Hematopoietic multipotent progenitor cell treated with erythropoietin and hydrocortisone succinate and interleukin-3 and kit ligand, for 17 days (in vitro differentiated cells): ENCODE measurements at places on chromosomes 7 and 10.

DNA sequence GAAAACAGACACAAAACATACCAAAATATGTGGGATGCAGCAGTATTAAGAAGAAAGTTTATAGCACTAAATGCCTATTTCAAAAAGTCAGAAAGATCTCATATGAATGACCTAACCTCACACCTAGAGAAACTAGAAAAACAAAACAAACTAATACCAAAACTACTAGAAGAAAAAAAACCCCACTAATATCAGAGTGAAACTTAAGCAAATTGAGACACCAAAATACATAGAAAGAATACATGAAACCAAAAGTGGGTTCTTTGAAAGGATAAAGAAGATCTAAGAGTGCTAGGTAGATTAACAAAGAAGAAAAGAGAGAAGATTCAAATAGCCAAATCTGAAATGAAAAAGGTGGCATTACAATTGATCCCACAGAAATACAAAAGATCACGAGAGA lies 494.1 kb downstream of the SH2D4B start:
- DNase-seq = no peak

DNA sequence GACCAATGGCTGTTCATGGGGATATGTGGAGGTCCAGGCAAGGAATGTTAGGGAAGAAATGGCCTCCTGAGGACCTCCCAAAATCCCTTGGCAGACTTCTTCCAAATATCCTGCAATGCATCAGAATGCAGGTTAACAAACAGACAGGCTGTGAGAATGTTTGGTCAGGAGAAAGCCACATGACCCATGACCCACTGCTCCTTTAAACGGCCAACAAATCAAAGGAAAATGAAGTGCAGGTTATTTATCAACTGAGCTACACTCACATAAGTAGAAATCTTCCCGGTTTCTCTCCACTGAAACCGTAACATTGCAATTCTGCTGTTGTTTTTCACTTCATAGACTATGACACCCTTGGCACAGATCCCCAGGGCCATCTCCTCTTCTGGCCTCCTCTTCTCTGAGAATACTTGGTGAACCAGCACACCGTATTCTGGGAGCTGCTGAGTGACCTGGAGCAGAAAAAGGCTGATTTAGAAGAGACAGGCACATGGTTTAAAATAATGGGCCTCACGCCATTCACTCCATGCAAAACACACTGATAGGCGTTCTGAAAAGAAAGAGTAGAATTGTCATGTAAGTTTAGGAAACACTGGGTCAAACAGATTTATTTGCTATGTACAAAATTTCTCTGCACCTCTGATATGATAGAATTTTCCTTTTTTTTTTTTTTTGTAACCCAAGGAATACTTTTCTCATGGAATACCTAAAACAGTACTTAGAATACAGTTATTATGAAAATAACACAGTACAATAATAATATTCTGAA lies 67.8 kb downstream of the FRMPD2 start:
- no peak for DNase-seq

DNA sequence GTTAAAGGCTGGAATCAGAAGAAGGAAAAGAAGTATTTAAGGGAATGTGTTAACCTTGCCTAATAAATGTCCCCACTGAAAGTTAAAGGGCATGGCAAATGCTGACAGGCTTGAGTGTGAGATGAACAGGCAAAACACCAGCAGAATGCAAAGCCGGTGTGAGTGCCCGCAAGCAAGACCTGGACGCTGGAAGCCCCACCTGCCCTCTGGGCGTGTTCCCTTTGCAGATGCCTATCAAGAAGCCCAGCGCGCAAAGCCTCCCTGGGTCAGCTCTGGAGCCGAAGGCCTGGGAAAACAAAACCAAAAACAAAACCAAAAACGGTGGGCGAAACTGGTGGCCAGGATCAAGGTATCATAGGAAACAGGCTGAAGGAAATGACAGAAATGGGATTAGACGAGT lies 200.3 kb downstream of the SFMBT2 start:
- no peak for DNase-seq

GRCh38 chr10:109975244-109976190 lies 32.3 kb upstream of the ADD3 start:
- DNase-seq = no peak

- DNase-seq = no peak
These were observed 436.2 kb upstream of the IGFBP3 start for GRCh38 chr7:46357290-46357689.

- DNase-seq = peak; percentile 17
These were observed 23.2 kb downstream of the POR start for GRCh38 chr7:75937958-75938786.

DNA sequence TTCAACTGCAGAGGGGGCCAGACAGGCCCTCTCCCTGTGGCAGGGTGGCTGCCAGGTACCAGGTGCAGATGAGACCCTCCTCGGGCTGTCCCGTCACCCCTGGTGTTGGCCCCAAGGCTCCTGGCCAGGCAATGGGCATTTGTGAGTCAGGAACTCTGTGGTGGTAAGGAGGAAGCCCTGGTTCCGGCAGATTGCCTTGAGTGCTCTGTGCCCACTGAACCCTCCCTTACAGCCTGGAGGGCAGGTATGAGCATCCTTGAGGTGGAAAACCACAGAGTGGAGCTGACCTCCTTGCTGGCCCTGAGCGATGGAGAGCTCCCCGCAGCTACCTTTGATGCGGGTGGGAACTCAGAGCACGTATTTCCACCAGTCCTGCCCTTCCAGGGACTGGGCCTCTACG lies 2.0 kb downstream of the PAOX start:
- no peak for DNase-seq

GRCh38 chr10:131200856-131201470 lies 110.6 kb downstream of the TCERG1L start:
- no peak for DNase-seq

GRCh38 chr10:533186-533585 lies 156.3 kb downstream of the DIP2C start:
- no peak for DNase-seq

- peak; percentile 60 for DNase-seq
These were observed 5.7 kb downstream of the ARPC1B start for GRCh38 chr7:99380032-99380822.

DNA sequence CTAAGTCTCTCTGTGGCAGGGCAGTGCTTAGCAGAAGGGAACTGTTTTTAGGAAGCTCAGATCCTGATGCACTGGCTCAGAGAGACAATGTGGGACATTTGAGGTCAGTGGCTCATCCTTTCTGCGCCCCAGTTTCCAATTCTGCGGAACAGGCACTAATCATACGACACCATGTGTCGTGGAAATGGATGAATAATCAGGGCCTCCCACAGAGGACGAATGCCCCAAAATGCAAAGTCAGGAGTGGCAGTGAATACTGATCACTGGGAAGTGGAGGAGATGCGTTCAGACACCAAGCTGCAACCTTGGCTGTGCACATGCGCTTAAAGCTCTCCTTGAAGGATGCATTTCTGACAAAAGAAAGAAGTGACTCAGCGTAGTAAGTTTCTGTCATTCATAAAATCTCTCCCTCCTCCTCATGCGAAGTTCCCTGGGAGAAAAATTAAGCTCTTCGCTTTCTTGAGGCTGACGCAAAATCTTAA lies 21.9 kb upstream of the ECHDC3 start:
- DNase-seq = no peak

GRCh38 chr10:13894412-13895093 lies 307.8 kb downstream of the PRPF18 start:
- no peak for DNase-seq

DNA sequence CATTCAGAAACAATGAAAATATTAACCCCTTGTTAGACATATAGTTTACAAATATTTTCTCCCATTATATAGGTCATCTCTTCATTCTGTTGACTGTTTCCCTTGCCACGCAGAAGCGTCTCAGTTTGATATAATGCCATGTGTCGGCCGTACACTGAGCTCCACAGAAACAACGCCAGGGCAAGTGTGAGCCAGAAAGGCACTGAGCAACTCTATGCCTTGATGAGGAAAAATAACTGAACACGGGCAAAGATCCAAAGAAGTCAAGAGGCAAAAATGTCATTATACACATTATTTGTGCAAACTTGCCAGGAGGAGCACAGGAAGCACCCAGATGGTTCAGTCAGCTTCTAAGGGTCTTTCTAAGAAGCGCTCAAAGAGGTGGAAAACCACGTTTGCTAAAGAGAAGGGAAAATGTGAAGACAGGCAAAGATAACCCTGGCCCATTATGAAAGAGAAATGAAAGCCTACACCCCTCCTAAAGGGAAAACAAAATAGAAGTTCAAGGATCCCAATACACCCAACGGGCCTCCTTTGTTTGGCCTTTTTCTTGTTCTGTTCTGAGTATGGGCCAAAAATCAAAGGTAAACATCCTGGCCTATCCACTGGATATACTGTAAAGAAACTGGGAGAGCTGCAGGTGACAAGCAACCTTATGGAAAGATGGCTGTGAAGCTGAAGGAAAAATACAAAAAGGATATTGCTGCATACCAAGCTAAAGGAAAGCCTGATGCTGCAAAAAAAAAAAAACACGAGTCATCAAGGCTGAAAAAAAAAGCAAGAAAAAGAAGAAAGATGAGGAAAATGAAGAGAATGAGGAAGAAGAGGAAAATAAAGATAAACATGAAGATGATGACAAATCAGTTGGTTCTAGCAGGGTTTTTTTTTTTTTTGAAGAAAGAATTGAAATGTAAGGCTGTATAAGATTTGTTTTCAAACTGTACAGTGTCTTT lies 15.5 kb downstream of the ARHGAP12 start:
- no peak for DNase-seq

- no peak for DNase-seq
These were observed 22.5 kb upstream of the ECHDC3 start for GRCh38 chr10:11719496-11720259.

DNA sequence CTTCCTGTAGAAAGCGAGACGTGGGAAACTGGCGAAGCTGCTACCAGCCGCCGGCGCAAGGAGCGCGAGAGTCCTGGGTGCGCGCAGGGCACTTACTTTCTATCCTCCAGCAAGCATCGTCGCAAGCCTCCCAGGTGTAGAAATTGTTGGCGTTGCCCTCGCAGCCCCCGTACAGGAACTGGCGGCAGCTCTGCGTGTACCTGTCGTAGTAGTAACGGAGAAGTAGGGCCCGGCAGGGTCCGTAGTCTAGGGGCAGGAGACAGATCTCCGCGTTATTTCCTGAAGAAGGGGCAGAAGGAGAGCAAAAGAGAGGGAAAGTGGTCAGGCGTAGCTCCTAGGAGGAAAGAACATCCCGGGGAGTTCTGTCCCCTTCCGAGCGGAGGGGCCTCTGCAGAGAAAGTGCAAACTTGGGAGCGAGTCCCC lies 501 bp downstream of the TFPI2 start:
- no peak for DNase-seq

- DNase-seq = no peak
These were observed 84.0 kb downstream of the LYZL1 start for GRCh38 chr10:29372920-29373319.

- DNase-seq = no peak
These were observed 67.5 kb downstream of the ATXN7L1 start for GRCh38 chr7:105808703-105809590.

GRCh38 chr7:74106846-74107245 lies 23.2 kb downstream of the LIMK1 start:
- DNase-seq = no peak

DNA sequence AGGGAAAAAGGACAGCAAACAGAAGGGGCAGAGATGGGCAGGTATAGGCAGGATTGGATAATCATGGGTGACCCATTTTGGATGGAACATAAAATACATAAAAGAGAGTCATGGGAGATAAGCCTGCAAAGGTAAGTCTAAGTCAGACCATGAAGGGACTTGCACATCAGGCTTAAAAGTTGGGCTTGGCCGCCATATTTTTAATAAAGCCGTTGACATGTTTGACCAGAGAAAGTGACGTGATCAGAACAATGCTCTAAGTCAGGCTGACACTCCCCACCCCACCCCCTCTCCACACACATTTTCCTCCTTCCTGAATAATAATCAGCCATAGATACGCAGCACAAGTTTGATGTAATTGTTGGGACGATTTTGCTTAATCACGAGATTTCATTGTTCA lies 54.0 kb downstream of the MRPL32 start:
- DNase-seq = no peak

DNA sequence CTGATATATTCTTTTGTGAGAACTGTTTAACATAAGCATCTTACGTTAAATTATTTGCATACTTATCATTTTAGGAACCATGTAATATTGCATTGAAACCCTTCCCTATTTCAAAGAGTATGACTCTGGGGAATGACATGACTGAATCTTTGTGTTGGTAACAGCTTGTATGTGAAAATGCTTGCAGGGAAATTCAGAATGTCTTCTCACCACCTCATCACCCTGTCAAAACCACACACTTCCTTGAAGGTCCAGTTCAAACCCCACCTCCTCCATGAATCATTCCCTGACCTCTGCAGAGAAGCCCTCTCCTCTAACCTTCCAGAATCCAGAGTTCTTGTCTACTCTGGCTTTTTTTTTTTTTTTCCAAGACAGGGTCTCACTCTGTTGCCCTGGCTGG lies 26.3 kb upstream of the NKX2-3 start:
- no peak for DNase-seq

GRCh38 chr7:85733169-85733915 lies 546.5 kb upstream of the SEMA3D start:
- DNase-seq = no peak

- no peak for DNase-seq
These were observed 64.4 kb downstream of the ENTPD1 start for GRCh38 chr10:95820363-95820762.

GRCh38 chr7:52539414-52539813 lies 496.0 kb upstream of the POM121L12 start:
- DNase-seq = no peak

- DNase-seq = no peak
These were observed 350.1 kb downstream of the PRPF18 start for GRCh38 chr10:13936826-13937225.

GRCh38 chr7:70419526-70420380 lies 712.2 kb upstream of the GALNT17 start:
- DNase-seq = no peak

DNA sequence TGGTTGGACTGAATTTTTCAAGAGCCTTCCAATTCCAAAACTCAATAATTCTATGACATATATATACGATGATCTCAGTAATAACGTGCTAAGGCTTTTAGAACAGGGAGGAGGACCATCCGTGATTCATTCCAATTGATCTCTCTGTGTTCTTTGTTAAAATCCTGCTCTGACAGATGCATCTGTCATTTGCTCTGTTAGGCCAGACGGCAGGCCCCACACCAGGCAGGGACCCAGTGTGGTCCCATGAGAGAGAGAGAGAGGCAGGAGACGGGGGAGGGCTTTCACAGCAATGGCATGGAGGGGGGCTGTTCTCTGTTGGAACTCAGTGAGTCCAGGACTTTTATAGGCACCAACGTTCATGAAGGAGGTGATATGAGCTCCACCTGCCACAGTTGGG lies 160.0 kb upstream of the INSYN2A start:
- DNase-seq = no peak

GRCh38 chr10:23540401-23541030 lies 101.6 kb downstream of the OTUD1 start:
- no peak for DNase-seq
